ENCODE measurements at places on chromosomes 5 and 9. TPM values are rescaled to one million over a fixed set of nuclear protein-coding genes. Genes with fewer than 3 reads are reported as not detected.

SLC25A51 gene
- total RNA-seq, result 32.4 TPM

ANKRD55 gene
- 0.74 TPM for total RNA-seq

KCNN2 gene
- total RNA-seq, result not detected

SERINC5 gene
- 48.3 TPM for total RNA-seq

ADAMTSL1 gene
- total RNA-seq, result not detected

CEL gene
- 3.6 TPM for total RNA-seq

TAF11L10 gene
- not detected for total RNA-seq

- peaks cover 4% of the 10 kb centered on the region for H3K36me3 ChIP-seq
- DNase-seq, result peak; percentile 21
- H3K4me3 ChIP-seq, result peak overlapping the region; percentile 33
- no peak overlapping the region for H3K27ac ChIP-seq
- peaks cover 87% of the 10 kb centered on the region for H3K27me3 ChIP-seq
Observed at GRCh38 chr5:55222985-55223811, 3.9 kb downstream of the MCIDAS start.

- H3K4me1 ChIP-seq, result no peaks in the 10 kb centered on the region
- H3K36me3 ChIP-seq, result no peaks in the 10 kb centered on the region
- no peak overlapping the region for H3K4me3 ChIP-seq
- H3K27me3 ChIP-seq, result no peaks in the 10 kb centered on the region
Observed at GRCh38 chr5:14901462-14902051, 30.0 kb upstream of the ANKH start.

- H3K27ac ChIP-seq, result no peak overlapping the region
- H3K4me3 ChIP-seq, result no peak overlapping the region
- H3K4me1 ChIP-seq, result no peaks in the 10 kb centered on the region
- no peaks in the 10 kb centered on the region for H3K36me3 ChIP-seq
Observed at GRCh38 chr9:130199605-130200004, 27.4 kb downstream of the NCS1 start.

DNA sequence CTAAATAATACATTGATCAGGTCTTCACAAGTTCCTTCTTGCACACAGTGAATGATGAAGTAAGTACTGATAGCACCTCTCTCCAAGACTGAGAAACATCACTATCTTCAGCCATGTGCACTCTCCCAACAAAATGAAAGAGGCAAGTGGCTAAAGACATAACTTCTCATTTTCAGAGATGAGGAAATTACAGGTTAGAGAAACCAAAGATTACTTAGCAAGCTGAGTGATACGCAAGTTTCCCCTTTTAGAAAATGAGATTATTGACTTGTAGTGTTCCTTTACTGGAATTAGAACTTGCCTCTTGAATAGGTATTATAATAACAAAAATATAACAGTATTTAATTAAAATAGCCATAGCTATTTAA is 21.6 kb downstream of the CEMIP2 start:
- H3K36me3 ChIP-seq, result peaks cover 22% of the 10 kb centered on the region

DNA sequence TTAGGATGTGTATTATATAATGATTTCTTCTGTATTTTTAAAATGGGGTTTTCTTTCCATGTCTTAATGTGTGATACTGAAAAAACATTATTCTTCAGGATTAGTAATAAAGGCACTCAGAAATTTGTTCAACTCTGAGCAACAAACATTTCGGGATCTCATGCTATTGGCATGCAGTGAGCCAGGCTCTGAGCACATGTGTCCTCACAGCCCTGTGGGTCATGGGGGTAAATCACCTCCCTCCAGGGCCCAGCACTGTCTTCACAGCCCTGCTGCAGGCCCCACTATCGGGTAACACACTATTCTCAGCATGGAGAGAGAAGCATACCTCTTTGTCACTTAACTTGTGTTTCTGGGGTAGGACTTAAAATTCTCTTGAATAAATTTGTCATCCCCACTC is 14.0 kb downstream of the TMEM174 start:
- DNase-seq, result no peak
- peaks cover 61% of the 10 kb centered on the region for H3K27me3 ChIP-seq
- no peaks in the 10 kb centered on the region for H3K4me1 ChIP-seq
- no peak overlapping the region for H3K27ac ChIP-seq

GRCh38 chr5:13976867-13977830 is 32.7 kb upstream of the DNAH5 start:
- H3K36me3 ChIP-seq, result no peaks in the 10 kb centered on the region
- peaks cover 7% of the 10 kb centered on the region for H3K27me3 ChIP-seq
- H3K4me3 ChIP-seq, result no peak overlapping the region
- no peak overlapping the region for H3K27ac ChIP-seq

DNA sequence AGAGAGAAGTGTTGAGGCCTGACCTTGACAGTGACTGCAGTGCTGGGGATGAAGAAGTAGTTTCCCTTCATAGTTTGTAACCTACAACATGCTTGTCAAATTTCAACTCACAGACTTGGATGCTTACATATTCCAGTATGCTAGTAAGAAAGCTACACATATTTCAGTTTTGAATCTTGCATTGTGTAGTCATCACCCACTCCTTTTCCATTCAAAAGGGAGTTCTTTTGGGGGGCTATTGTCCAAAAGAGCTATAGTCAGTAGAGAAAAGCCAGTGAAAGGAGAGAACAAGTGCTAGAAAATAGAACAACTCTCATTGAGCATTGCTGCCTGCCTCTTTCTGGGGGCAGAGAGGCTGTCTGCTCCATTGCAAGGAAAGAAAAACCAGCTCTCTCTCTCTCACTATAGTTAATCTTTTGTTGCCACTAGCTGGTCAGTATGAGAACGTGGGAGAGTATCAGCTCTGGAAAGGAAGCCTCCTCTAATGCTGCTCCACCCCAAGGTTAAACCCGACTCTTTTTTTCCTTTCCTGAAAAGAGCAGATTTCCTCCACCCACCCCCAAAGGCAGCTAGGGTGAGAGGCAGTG is 7.3 kb downstream of the ASTN2 start:
- peaks cover 29% of the 10 kb centered on the region for H3K27me3 ChIP-seq
- no peak overlapping the region for H3K27ac ChIP-seq
- no peak for DNase-seq

DNA sequence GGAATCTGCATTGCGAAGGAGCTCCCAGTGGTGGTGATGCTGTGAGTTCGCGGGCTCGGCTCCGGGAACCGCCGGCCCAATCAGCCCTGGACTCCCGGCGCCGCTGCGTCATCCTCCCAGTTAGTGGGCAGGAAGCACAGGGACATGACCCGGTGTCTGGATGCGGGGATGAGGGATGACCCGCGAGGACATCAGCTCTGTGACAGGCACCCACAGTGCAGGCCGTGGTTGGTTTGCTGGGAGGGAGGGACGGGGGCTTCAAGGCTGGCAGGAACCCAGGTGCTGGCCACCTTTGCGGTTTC is 996 bp downstream of the NXNL2 start:
- H3K27ac ChIP-seq, result no peak overlapping the region
- peak overlapping the region; percentile 43 for H3K4me3 ChIP-seq
- peaks cover 2% of the 10 kb centered on the region for H3K36me3 ChIP-seq
- peaks cover 10% of the 10 kb centered on the region for H3K4me1 ChIP-seq
- DNase-seq, result no peak

Data from activated T-cell treated with anti-CD3 and anti-CD28 coated beads, Interleukin-2, amount 50 U/mL, for 72 hours (primary cell).